ENCODE measurements at places on chromosomes 16 and 17.

GRCh38 chr17:72988451-72988850 lies 104.0 kb downstream of the SLC39A11 start:
- no peak for DNase-seq

- no peak for DNase-seq
Observed at GRCh38 chr17:58228679-58229078, 9.6 kb upstream of the MKS1 start.

GRCh38 chr17:15913826-15914225 lies 31.1 kb upstream of the ADORA2B start:
- no peak for DNase-seq

GRCh38 chr17:37025238-37025637 lies 76.5 kb downstream of the AATF start:
- DNase-seq = no peak

- DNase-seq = no peak
Observed at GRCh38 chr17:68385490-68386215, 71.6 kb downstream of the WIPI1 start.

DNA sequence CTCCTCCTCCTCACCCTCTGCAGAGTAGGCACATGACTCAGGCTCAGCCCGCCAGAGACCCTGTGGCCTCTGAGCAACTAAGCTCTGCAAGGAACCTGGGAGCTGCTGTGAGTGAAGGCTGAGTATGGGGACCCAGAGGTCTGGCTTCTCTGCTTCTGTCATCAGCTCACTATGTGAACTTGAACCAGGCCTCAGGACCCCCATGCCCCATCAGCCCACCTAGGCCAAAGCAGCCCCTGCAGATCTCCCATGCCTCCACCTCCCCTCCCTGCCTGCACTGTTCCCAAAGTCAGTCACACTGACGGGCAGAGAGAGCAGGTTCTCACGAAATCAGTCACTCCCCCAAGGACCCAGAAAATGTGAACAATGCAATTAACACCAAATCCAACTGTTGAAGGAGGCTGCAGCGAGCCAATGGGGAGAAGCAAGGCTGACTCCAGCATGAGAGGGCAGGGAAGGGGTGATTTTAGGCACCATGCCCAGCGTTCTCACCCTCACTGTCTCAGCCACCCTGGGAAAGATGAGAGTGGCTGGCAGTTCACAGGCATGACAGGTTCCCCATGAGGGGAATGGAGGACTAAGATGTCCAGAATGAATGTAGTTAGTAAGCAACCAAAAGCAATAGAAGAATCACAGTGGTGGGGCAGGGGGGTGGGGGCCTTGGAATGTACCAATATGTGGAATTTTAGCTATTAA lies 60.6 kb downstream of the BEAN1 start:
- peak; percentile 9 for DNase-seq

DNA sequence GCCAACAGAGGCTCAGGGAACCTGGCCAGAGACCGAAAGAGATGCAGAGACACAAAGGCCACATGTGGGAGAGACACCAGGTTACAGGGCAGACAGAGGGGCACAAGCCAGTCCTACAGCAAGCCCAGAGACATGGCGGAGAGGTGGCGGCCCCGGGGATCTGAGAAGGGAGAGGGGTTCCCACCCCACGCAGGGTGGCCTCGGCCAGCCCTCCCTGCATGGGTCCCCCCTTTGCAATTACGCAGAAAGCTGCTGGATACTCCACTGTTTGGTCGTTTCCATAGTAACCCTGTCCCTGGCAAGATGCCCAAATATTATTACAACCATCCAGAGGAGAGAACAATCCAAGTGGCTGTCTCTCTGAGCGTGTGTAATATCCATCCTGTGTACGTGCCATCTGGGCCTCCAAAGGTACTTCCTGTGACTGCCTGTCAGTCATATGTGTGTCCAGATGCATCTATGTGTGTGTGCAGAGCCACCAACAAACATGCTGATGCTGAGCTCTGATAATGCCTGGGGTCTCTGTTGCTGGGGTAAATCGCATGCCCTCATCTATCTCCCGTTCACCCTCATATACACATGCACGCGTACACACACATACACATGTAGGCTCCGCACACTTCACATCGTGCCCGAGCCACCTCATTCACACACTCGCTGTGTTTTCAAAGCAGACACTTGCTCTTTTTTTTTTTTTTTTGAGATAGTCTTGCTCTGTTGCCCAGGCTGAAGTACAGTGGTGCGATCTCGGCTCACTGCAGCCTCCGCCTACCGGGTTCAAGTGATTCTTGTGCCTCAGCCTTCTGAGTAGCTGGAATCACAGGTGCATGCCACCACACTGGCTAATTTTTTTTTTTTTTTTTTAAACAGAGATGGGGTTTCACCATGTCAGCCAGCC lies 5.5 kb downstream of the PCGF2 start:
- DNase-seq = no peak

DNA sequence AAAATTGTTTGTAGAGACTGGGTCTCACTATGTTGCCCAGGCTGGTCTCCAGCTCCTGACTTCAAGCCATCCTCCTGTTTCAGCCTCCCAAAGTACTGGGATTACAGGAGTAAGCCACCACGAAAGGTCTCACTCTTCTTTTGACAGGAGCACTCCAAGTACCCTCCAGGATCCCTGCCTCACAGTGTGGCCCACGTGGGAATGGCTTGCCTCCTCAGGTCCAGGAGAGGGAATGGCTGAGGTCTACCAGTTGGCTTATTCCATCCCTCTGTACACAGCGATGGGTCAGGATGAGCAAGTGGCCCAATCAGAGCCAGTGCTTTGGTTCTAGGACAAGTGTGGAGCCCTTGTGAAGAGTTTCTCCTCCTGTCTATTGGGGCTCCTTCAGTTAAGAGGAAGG lies 73.7 kb upstream of the ZNF423 start:
- no peak for DNase-seq

DNA sequence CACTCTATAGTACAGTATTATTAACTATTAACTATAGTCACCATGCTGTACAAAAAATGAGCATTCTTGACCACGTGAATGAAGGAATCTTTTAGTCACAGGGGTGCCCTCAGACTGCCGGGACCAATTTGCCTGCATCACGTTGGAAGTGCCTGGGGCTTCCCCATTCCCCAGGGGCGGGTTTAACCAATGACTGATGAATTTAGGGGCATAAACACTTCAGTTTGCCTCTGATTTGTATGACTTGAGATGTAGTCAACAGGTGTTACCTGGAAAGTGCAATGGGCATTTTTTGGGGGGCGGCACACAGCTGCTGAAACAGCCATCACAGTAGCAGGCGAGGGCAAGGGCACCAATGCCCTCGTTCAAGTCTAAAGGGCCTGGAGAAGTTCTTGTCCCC lies 8.7 kb upstream of the PYY start:
- no peak for DNase-seq

DNA sequence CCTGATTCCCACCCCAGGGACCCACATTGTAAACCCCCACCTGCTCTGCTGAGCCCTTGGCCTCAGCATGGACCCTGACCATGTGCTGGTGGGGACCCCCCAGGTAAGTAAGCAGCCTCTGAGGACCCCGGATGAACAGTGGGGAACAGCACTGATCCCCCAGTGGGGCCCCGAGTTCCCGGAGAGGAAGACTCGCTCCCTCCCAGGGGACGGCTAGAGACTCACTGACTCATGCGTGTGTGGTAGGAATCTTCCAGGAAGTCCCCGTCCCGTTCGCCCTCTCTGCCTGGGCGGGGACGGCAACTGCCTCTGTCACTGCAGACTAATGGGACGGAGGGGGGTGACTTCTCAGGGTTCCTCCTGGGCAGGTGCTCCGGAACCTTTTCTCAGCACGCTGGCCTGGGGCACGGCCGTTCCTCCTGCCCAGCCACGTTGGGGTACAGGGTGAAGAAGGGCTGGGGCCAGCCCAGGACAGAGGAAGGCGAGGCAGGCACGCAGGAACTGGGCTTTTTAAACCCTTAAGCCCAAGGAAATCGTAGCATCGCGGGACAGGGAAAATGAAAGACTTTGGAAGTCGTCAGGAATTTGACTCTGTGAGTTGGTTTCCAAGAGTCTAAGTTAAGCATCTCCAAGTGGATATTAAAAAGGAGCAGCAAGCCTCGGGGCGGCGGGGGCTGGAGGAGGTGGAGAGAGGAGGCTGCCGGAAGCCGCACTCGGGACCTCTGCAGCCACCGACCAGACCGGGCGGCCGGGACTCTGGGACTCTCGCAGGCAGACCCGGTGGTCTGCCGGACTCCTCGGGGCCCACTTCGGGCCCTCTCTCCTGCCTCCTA lies 178.7 kb downstream of the SEC14L1 start:
- DNase-seq = peak; percentile 93

DNA sequence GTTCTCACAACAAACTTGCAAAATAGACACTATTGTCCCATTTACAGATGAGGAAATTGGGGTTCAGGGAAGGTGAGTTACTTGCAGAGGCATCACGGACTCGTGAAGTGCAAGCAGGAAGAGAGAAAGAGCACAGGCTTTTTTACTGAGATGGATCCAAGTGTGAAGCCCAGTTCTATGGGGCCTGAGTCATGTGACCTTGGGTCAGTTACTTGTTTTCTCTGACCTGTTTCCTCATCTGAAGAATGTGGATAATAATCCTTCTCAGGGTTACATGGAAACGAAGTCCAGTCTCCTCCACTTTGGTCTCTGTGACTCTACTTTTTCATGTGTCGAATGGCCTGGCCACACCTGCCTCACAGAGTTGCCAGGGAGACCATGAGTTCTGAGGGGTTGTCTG lies 134.4 kb downstream of the SPACA3 start:
- no peak for DNase-seq

DNA sequence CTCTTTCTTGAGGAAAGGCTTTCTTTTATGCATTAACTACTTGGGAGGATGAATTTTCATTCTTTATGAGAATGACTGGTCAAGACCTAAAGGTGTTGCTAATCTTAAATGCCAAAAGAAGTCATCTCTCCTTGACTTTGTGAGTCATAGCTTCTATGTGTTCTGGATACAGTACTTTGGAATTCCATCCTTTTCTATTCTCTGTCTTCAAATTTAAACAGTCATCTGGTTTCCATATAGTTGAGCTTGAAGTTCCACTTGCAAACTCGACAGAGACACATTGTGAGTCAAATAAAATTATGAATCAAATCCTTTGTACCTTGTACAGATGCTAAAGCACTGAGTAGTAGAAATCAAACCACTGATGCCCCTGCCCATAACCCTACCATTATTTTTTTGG lies 271.9 kb upstream of the PMFBP1 start:
- no peak for DNase-seq

- DNase-seq = no peak
Observed at GRCh38 chr16:36336-36984, 16.9 kb downstream of the POLR3K start.

DNA sequence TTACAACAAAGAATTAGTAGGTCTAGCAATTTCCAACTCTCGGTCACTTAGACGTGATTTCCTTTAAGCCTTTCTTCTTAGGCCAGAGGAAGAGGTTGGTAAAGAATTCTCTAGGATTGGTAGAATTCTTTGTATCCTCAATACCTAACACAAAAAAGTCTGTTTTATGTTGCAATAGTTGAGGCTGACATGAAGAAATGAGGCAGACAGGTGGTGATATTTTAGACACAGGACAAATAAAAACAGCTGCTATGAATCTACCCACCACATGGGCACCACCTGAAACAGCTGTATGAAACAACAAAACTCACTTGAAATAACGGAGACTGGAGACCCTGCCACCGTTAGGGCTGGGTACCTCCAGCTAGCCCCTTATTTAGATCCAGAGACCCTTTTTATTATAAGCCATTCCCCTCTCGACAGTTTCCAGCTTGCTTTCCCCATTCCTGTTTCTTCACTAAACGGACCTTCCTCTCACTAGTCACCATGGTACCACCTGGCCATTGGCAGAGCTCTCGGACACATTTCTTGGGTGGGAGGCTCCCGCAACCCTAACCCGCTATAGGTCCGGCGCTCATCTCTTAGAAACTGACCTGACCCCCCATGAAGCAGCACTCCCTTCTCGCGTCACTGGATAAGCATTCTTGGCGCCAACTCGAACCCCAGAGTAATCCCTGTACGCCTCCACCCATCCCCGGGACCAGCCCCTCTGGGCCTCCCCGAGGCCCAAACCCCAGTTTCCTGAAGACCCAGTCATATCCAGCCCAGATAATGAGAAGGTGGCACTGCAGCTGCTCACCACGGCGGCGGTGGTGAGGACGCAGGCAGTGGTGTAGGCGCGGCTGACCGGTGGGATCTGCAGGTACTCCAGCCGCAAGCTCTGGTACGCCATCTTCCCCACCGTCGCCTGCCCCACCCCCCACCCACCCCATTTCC lies at the start of gene DERL2:
Gene DERL2 (minus strand): TSS at position 909 of the 936 bp plus-strand sequence. CDS start 17 bp downstream, at position 892.
- no peak for DNase-seq

DNA sequence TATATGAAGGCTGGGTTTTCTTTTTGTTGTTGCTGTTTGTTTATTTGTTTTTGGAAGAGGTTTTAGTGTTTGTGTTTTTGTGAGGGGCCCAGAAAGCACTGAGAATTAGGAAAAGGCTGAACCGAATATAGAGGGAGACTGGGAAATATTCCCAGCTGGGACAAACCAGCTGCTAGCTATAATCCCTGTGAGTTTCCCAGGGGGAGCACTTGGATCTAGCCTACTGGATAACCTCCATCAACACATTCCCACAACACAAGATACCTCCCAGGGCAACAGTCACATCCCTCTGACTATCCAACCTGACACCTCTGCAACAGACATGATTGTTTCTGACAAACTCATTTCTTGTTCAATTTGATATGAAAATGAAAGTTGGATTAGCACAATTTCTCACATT lies 16.7 kb downstream of the CDH11 start:
- no peak for DNase-seq

GRCh38 chr16:12062343-12063003 lies 85.9 kb downstream of the SNX29 start:
- peak; percentile 90 for DNase-seq

- no peak for DNase-seq
Observed at GRCh38 chr17:61396586-61397085, 3.0 kb upstream of the TBX2 start.

- DNase-seq = no peak
Observed at GRCh38 chr16:4790871-4791270, 2.7 kb upstream of the SEPTIN12 start.

GRCh38 chr17:42474276-42474675 lies 15.6 kb downstream of the ATP6V0A1 start:
- no peak for DNase-seq

DNA sequence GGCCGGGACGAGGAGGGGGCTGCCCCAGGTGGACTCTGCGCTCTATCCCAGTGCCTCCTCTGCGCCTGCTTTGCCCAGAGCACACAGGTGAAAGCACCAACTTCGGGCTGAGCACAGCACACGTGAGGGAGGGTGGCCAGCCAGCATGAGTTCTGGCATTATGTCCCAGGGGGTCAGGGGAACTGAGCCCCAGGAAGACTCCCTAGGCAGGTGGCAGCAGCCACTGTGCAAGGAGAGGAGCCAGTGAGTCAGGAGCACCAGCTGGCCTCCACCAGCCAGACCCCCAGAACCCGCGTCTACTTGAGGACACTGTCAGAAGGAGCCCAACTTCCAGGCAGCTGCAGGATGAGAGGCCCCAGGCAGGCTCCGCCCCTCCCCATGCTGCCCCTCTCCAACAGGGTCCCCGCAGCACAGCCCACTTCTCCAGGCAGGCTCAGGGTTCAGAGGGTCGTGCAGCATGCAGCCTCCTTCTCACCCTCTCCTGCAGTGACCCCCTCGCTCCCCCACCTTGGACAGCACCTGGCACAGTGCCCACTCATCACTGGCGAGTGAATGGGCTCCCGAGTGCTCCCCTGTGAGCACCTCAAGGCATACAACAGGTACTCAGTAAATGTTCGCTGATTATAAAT lies 44.2 kb upstream of the RASD1 start:
- no peak for DNase-seq
